ENCODE measurements at places on chromosomes 7 and 10.

GRCh38 chr10:70561070-70561469, 41.5 kb downstream of the PRF1 start:
- DNase-seq = no peak

GRCh38 chr10:6297951-6298381, 95.2 kb downstream of the PFKFB3 start:
- DNase-seq = no peak

DNA sequence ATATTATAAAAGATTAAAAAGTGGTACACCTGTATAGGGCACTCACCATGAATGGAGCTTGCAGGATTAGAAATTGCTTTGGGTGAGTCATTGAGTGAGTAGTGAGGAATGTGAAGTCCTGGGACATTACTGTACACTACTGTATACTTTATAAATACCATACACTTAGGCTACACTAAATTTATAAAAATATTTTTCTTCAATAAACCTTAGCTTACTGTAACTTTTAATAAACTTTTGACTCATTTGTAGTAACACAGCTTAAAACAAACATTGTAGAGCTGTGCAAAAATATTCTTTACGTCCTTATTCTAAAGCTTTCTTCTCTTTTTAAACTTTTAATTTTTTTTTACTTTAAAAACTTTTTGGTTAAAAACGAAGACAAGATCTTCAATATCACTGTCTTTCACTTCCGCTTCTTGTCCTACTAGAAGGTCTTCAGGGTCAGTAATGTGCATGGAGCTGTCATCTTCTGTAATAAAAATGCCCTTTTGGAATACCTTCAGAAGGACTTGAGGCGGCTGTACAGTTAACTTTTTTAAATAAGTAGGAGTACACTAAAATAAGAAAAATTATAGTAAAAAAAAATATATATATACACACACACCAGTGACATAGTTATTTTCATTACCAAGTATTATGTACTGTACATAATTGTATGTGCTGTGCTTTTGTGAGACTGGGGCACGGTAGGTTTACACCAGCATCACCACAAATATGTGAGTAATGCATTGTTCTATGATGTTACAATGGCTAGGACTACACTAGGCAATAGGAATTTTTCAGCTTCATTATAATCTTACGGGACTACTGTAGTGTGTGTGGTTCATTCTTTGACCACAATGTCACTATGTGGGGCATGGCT, 3.5 kb downstream of the STK31 start:
- DNase-seq = no peak

GRCh38 chr7:43616977-43617376, 34.1 kb downstream of the STK17A start:
- DNase-seq = no peak

- no peak for DNase-seq
Observed at GRCh38 chr7:24366876-24367275, 82.9 kb downstream of the NPY start.

DNA sequence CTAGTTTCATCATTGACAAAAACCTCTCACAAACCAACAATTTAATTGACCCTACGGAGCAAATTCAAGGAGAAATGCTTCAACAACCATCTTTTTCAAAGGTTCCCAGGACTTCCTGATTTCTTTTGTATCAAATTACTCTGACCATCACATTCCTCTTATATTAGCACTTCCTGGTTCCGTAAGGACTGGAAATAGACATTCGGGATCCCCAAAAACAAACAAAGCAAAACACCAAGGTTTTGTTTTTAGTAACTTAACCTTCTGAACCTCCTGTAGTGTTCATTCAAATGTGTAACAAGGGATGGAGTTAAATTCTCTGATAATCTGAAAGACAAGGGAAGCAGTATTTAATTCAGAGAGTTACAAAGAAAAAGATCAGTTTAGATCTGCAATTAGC, 387.6 kb upstream of the NRP1 start:
- DNase-seq = no peak

DNA sequence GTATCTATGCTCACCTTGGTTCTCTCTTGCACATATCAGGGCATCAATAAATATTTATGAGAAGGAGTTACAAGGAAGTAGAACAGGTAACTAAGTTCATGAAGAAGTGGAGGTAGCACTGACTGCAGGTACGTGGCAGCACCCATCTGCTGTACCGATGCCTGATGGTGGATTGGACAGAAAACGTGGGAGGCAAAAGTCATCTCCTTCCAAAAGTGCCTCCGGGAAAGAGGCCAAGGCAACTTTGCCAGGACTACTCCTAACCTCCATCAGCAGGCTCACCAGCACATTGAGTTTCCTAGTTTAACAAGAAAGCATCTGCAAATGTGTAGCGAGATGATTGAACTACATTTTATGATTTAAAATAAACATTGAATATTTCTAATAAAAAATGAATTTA, 248.8 kb downstream of the ANKRD7 start:
- no peak for DNase-seq

DNA sequence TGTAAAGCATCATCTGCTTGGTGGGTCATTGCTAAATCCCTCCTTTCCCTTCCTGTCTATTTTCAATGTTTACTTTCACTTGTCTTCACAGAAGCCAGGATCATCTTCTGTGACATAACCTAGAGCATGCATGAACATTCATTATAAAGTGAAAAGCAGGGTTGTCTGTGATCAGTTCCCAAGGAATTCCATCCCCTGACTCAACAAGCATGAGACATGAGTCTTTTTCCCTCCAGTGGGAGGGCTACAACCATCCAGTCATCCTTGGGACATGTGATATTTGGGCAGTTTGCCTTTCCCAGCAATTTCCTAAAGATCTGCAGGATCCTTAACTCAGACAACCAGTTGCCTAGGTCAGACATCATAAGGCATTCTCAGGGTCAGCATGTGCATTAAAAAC, 166.3 kb upstream of the TMEM196 start:
- DNase-seq = no peak

DNA sequence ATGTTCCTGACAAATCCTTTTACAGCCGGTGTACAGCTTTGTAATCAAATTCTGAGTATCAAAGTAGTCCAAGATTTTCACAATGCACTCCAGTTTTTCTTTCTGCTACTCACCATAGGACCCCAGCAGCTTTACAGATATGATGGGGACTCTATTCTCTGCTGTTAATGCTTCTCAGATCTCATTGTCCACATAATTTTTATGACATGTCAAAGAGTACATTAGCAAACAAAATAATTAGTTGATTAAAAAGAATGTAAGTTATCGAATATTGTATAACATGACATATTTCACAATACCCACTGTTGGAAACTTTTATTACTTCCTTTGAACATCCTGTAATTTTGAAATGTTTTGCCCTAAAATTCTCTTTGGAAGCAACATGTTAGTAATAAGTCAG, 81.4 kb upstream of the KIAA1217 start:
- DNase-seq = no peak

DNA sequence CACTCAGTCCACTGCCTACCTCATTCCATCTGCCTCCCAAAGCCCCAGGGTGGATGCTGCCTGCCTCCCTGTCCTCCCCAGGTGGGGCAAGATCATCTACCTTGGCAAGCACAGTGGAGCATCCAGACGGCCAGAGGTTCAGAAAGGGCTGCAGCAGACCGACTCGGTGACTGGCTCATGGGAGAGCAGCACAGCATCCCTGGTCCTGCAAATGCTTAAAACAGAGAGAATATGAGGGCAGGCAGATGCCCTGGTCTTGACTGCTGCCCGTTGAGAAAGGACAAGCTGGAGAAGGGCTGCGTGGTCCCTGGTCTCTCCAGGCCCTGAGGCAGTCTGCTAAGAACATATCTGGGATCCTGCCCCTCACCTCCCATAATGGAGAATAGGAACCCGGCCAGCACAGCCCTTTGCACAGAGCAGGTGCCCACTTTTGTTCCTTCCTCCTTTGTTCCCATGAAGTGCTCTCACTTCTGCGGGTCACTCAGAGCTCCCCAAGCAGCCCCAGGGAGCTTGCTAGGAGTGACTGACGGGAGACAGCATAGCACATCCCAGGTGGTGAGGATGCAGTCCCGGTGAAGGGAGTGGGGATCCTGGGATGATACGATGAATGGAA, 1.4 kb downstream of the HPS1 start:
- no peak for DNase-seq

- no peak for DNase-seq
Observed at GRCh38 chr10:132993271-132994184, 51.2 kb upstream of the CFAP46 start.

- no peak for DNase-seq
Observed at GRCh38 chr7:36285276-36285675, 104.4 kb upstream of the ANLN start.

DNA sequence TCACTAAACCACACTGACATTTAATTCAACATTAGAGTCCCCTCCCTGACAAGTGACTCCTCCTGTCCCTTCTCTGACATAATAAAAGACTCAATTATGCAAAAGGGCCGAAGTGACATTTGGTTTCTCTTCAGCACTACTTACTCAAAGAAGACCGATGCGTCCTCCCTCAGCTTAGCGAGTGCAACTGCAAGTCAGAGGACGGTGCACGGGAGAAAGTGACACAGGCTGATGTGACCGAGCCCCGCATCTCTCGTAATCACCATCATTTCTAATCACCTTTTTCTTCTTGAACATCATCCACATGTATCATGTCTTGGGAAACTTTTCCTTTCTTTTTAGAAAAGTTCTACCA, 155.7 kb downstream of the TCERG1L start:
- DNase-seq = no peak

DNA sequence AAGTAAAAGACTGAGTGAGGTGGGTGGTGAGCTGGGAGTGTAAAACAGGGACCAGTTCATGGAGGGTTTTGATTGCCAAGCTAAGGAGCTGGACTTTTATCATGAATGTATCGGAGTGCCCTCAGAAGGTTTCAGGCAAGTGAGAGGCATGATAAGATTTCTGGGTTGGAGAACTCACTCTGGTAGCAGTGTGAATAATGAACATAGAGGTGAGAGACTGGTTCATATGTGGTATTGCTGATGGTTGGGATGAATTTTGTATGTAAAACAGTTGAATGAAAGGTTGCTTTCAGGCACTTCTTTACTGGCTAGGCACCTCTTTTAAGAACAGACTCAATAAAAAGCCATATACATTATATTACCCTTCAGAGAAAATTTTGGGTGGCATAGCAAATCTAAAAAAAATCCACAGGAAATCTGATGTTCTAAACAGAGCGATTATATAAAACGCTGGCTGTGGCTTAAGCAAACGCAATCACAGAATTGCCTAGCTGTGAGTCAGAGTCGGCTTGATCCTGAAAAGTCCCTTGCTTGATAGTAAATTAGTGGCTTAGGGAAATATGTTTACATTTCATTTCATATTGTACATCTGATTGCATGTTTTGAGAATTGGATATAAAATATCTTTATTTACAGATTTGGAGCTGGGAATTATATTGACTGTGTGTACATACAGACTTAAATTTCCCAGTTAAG, 92.9 kb upstream of the HDAC9 start:
- no peak for DNase-seq

GRCh38 chr7:44884621-44885393, 523 bp downstream of the PURB start:
- DNase-seq = no peak

- no peak for DNase-seq
Observed at GRCh38 chr7:148348466-148348865, 242.1 kb upstream of the C7orf33 start.

- peak; percentile 10 for DNase-seq
Observed at GRCh38 chr7:82017334-82017943, 247.6 kb upstream of the HGF start.

- no peak for DNase-seq
Observed at GRCh38 chr10:86001521-86001920, 365.1 kb downstream of the GRID1 start.

DNA sequence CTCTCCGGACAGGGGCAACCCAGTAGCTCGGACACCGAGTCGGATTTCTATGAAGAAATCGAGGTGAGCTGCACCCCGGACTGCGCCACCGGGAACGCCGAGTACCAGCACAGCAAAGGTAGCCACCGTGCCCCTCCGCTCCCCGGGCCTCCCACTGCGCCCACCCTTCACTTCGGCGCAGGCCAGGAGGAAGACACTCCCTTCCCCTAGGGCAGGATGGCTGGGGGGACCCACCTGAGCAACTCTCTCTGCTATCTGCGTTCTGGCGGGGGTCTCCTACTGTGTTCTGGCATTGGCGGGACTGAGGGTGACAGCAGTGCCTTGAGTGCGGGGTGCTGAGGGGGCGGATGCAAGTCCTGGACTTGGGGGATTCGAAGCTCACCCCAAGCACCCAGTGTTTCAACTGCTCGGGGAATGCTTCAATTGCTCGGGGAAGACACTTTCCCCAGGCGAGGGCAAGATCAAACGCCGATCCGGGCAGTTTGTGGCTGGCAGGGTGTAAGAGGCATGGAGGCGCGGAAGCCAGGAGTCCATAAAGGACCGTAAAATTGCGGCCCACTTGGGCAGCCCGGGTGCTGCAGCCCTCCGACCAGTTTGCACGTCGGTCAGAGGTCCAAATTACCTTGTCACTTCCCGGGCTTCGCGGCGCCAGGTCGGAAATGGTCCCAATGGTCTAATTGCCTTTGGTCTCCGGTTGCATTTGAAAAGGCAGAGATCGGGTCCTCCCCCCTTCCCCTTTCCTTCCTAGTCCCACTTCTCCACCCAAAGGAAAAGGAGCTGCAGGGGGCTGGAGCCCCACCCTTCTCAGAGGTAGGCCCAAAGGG, 950 bp downstream of the EVX1 start:
- no peak for DNase-seq

GRCh38 chr10:83983578-83984255, 155.6 kb upstream of the GHITM start:
- DNase-seq = no peak

DNA sequence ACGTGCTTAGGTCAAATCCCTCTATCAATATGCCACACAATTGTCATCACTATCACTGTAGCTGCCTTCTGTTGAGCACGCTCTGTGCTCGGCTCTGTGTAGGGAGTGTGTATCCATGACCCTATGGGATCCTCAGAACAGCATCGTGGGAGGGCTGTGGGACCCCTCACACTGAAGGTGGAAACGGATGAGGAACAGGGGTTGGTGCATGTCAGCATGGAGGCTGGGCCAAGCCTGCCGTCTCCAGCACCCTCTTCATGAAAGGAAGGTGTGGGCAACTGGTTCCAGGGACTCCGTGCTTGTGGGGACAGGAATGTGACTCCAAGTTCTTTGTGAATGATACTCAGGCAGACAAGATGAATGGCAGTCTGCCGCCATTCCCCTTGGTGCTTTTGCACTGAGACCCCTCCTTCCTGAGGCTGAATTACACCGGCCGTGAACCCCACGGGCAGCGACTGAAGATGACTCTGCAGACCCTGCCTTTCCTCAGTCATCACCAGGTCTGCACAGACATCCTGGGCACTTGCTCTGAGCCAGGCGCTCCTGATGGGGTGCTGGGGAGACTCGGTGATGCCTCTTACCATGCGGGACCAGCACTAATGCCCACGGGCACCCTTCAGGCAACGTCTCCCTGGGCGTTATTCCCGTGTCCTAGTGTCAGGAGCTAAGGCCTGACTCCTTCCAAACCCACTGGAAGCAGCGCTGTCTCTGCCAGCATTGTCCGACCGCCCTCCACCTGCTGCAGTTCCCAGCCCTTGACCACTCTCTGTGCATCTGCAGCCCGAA, 495.2 kb downstream of the TCERG1L start:
- no peak for DNase-seq
